ENCODE measurements at places on chromosomes 4 and X.

DNA sequence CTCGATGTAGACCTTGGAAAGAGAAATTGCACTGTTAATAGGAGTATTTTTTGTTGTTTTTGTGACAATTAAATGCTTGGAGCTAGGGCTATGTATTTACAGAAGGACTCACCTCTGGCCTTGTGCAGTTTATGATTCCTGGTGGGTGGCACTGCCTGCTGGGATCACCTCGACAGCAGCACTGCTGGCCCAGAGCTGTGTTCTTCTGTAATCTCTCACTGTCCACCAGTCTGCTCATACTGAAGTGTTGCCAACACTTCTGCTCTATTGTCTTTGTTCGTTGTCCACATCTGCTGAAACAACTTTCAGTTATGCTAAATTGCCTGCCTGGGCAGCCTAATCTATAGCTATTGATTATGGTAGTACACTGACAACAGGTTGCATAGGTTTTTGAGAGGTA lies 194.4 kb upstream of the ANK2 start:
- DNase-seq: no peak

DNA sequence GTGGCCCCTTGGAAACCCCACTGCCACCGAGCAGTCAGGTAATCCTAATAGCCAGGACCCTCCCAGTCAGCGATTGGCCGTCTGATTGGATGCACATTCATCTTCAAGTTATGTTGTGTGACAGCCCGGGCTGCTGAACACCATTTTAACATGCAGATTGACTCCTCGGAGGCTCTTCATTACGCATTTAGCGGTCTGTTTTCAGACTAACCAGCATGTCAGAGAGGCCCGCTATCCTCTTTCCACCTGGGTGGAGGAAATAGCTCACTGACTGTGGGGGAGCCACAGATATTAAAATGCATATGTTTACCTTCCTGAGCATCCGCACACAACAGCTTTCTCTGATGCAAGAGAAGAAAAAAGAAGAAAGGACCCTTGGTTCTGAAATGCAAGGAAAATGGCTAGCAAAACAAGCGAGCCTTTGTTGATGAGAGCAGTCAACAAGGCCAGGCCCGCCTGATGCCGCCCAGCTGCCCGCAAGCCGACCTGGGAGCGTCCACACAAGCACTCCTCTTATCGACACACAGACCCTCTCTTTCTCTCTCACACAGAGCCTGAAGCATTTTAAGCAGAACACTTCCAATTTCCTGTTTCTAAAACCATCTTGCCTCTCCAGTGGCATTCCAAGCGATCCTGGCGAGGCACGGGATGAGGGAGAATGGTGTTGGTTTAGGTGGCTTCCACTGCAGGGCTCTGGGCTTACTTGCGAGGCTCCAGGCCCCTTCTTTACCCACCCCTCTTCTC lies 118.3 kb downstream of the MGST2 start:
- DNase-seq: no peak

DNA sequence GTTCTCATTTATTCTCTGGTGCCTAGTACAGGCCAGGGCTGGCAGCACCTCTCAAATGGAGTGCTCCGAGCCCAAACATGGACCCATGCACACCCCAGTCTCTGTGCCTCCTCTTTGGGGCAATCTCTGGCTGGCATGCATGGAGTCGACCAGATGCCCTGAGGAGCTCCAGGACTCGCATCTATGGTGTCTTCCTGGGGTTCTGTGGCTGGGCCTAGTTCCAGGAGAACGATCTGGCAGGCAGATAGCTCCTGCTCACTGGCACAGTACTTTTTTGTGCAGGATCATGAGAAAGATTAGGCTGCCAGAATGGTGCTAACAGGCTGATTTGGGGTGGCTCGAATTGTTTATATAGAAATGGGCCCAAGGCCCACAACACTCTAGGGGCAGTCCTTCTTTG lies 72.0 kb upstream of the PJA1 start:
- DNase-seq: no peak

GRCh38 chr4:145735347-145735675 lies 55.4 kb downstream of the C4orf51 start:
- peak; percentile 33 for DNase-seq

Data from DMS53 (cell line).